NCI-H748 treated with DMSO at 0.1 percent for 48 hours (cell line): ENCODE measurements at places on chromosomes 2 and 18.

- DNase-seq = no peak
These were observed 215.1 kb upstream of the TRIB2 start for GRCh38 chr2:12501469-12502158.

DNA sequence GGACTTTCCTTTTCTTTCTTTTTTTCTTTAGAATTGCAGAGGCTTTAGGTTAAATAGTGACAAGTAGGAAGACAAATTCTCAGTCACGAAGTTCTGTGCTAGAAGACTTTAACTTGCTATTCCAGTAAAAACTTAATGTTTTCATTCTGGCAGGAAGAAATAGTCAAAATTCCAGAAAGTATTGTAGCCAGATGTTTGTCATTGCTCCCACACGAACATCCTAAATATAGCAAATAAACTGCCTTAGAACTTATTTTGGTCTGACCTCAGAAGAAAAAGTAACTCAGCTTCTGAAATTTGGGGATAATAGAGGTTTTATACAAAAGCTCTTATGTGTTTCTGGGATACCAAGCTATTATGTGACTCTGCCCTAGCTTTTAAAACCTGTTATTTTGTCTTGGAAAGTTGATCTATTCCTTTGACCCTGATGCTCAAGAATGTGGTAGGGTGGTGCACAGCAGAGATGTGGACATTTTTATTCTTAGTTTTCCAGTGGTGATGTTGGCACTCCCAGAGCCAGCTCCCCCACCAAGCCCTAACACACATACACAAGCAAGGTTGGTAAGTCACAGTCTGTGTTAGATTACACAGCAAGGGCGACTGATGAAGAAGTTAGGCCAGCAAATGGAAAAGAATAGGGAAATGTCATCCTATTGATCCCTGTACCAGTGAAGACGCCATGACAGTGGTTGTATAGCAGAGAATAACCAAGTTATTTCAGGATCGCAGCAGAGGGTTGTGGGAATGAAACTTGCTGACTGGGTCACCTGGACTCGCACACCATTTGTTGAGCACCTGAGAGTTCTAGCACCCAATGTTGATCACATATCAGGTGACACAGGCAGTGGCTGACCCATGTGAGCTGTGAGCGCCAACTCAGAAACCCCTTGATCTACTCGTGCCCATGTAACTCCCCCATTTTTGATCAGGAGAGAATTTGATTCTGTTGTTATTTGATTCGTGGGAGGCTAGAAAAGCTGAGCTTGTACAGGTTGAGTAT, 23.7 kb downstream of the FARP2 start:
- DNase-seq = no peak

DNA sequence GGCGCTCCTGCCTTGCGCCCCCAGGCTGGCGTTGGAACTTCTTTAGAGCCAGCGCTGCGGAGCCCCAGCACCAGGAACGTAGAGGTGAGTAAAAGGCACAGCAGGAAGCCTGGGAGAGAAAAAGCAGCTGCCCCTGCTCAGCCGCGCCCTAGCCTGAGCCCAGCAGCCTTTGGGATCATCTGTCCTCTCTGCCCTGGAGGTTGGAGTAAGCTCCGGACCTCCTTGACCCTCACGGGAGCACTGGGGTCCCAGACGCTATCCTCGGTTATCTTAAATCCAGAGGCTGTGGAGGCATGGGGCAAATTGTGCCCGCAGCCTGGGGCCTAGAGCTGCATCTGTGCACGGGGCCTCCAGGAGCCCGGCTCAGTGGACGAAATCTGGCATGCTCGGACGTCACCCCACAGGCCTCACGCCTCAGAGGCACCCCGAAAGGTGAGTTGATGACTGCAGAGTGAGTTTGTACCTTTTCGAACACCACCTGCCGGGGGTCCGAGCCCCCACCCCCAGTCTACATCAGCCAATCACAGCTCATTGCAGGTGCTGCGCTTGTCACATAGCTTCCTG, 1.6 kb upstream of the SLC66A2 start:
- no peak for DNase-seq

GRCh38 chr2:56589835-56590234, 406.0 kb downstream of the CCDC85A start:
- DNase-seq = no peak

DNA sequence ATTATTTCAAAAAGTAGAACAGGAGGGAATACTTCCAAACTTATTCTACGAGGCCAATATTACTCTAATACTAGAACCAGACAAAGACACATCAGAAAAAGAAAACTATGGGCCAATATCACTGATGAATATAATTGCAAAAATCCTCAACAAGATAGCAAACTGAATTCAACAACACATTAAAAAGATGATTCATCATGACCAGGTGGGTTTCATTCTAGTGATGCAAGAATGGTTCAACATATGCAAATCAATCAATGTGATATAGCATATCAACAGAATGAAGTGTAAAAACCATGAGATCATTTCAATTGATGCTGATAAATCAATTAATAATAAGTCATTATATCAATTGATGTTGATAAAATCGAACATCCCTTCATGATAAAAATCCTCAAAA, 22.4 kb upstream of the EML6 start:
- no peak for DNase-seq

DNA sequence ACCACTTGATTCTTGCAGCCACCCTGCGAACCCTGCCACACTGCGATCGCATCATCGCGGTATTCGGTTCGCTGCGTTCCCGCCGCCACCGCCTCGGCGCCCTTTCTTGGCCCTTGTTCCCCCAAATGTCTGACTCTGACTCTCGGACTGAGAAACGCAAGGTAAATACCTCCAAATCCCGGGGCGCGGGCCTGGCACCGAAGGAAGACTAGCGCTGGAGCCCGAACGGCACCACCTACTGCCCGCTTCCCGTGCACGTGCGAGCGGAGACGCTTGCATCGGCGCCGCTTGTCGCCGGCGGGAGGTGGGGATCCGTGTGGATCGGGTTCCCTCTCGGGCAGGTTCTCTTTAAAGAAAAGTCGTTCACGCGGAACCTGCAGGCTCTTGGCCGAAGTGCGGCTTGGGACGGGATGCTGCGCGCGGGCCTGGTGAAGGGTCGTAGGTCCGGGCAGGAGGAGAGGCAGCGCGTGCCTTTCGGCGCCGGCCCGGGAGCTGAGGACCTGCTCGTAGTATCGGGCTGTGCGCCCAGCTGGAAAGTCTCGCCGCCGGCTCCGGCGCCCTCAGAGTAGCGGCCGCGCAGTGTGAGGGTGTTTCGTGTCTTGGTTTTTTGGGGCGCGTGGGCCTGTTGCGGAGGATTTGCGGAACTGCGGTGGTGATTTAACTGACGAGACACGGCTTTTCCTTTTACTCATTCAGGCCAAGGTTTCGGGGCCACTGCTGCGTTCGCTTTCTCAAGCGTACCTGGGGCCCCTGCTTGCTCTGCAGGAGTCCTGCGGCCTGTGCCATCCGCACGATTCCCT, 514 bp downstream of the BCL2L11 start:
- no peak for DNase-seq

DNA sequence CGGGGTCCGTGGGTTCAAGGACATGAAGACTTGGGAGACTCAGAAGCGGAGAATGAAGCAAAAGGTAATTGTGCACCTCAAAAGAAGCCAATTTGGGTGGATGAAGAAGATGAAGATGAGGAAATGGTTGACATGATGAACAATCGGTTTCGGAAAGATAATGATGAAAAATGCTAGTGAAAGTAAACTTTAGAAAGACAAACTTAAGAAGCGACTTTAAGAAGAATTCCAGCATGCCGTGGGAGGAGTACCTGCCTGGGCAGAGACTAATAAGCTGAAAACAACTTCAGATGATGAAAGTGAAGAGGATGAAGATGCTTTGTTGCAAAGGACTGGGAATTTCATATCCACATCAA, 43.5 kb downstream of the PSTPIP2 start:
- no peak for DNase-seq

GRCh38 chr2:96493072-96493471, 12.1 kb downstream of the NEURL3 start:
- DNase-seq = no peak

GRCh38 chr2:198701481-198701880, 756.3 kb downstream of the SATB2 start:
- DNase-seq = no peak

GRCh38 chr18:62258093-62258492, 67.0 kb upstream of the TNFRSF11A start:
- no peak for DNase-seq

- no peak for DNase-seq
These were observed 165.0 kb downstream of the BCL2 start for GRCh38 chr18:63154350-63155152.

DNA sequence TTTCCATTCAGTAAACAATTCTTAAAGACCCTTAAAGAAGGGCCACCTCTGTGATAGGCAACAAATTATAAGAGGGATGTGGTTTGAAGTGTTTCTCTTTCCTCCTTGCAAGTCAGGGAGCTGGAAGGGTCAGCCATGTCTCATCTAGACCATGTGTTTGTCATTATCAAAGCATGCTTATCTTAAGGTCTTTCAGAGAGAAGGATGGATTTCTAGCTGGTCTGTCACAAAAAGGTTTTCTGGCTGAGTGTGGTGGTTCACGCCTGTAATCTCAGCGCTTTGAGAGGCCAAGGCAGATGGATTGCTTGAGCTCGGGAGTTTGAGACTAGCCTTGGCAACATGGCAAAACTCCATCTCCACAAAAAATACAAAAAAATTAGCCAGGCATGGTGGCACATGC, 59.2 kb upstream of the PEX13 start:
- DNase-seq = no peak

DNA sequence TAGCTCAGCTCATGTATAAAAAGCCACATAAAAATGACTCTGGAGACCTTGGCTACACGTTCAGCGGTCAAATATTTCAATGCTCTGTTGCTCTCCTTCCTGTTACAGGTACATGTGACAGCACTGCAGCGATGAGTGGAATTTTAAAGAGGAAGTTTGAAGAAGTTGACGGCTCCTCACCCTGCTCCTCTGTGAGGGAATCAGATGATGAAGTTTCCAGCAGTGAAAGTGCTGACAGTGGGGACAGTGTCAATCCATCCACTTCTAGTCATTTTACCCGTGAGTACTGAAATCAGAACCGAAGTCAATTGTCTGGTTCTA, 125.4 kb downstream of the CSRNP3 start:
- DNase-seq = no peak
